ENCODE measurements at places on chromosomes 2 and 18.

DNA sequence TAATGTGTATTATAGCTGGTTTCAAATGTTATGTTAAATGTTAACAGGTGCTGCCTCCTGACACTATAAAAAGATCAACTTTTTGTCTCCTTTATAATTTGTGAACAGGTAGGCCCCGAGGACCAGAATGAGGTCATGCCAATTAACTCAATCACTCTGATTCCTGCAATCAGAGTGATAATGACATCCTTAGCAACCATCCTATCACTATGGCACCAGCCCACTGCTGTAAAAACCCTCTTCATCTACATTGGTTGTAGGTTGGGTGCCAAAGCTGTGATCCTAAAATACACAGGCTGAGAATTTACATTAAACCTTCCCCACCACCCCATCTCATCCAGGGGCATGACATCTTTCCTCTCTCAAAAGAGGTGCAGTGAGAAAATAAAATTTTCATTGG is 103.5 kb downstream of the CPO start:
- no peak for DNase-seq

GRCh38 chr2:22944143-22944542 is 440.8 kb upstream of the KLHL29 start:
- no peak for DNase-seq

DNA sequence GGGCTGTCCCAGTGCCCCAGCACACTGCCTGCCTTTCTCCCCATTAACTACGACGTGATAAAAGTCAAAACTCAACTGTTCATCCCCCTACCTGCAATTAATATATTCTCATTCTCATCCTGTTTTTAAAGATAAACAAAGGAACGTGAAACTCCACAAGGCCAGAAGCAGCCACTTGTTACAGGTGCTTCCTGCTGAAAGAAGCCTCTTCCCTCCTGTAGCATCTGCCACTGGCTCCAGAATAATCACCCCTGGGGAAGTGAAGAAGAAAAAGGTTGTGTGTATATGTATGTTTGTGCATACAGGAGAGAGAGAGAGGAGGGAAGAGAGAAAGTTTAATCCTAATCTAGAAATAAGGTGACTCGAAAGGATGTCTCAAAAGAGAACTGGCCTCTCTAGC is 27.1 kb downstream of the KIAA2012 start:
- no peak for DNase-seq

GRCh38 chr2:11344956-11345677 is 681 bp upstream of the ROCK2 start:
- DNase-seq: peak; percentile 34

DNA sequence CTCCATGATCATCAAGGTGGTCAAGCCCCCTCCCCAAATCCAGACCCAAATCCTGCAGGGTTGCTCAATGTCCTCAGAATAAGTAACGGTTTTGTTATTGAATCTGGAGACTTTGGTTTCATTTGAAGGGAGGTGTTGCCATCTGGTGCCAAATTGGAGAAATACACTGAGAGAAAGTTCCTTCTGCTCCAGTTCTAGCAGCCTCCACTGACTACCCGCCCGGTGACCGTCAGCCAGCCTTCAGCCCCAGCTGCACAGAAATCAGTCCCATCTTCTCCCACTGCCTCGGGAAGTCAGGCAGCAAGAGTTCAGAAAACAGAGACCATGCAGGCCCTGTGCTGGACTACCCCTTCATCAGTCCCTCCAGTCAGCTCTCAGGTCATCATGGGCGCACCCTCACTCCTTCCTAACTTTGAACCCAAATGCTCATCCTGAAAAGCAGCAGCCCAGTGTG is 38.7 kb downstream of the PKDCC start:
- peak; percentile 66 for DNase-seq

DNA sequence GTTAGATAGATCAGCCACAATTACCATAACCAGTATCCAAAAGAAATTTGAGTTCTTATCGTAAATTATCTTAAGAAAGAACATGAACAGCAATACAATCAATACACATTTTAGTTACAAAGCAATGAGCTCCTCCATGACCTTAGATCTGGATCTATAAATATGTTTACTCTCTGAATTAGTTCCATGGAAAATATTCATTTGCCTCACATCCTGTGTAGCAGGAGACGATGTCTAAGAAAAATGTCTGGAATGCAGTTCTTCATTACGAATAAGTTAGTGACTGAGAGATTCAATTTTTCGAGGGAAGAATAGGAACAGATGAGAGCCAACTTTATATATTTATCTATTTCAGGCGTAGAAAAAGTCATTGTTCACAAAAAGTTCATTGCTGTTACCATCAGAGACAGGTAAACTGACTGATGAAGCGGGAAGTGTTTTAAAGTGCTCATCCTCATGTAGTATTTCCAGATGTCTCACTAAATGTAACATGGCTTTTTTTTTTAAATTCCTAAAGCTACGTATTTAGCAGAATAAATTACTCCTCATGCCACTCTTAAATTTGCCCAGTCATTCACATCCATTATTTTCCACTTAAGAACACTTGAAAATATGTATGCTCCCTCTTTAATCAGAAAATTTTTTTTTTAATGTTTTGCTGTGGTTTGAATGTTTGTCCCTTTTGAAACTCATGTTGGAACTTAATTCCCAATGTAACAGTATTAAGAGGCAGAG is 106.5 kb upstream of the SCN1A start:
- DNase-seq: no peak
